ENCODE measurements at places on chromosomes 6 and 20.

GRCh38 chr20:9608639-9609340 lies 94.4 kb downstream of the LAMP5 start:
- no peak for DNase-seq

DNA sequence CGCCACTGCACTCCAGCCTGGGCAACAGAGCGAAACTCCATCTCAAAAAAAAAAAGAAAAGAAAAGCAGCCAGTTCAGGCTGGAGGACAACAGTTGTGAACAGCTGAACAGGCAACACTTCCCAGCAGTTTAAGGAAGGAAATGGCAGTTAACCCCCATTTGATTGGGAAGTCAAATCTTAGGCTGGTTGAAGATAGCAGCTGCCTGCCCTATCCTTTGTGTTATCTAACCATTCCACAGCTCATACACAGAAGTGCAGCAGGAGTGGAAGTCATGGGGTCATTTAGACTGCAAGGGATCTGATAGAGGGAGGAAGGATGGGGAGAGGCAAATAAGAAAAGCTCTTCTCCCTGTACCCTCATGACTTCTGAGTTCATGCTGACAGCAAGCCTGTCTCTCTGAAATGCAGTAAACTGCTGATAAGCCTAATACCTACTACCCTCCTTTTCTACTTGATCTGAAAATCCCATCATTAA lies 35.3 kb downstream of the KCTD20 start:
- DNase-seq, result no peak

- no peak for DNase-seq
Measured at GRCh38 chr6:122717350-122717749, 62.2 kb upstream of the FABP7 start.

- no peak for DNase-seq
Measured at GRCh38 chr6:154197196-154197860, 158.3 kb downstream of the OPRM1 start.

DNA sequence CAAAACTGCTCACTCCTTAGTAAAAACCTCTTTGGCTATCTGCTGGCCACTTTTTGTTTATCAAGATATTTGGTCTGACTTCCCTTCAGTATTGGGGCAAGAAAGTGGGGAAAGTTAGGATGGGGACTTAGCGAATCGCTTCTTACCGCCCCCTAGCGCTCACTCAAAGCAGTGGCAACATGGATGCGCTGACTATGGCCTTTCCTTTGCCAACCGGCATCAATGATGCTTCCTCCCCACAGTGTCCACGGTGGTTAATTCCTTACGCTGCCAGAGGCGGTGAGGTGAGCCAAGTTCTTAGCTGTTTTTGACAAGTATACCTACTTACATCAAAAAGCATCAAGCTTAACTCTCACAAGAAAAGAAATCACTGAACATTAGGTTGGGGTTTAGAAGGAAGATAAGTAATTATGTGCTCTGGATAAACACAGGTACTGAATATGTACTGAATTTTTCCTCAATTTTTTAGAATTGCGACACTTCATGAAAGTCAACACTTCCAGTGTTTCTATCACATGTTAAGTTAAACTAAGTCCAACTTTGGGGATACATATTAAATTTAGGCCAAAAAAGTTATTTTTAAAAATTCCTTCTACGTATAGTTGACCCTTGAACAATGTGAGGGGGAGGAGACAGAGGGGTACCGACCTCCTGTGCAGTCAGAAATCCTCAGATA lies 86.7 kb downstream of the GMDS start:
- no peak for DNase-seq

- no peak for DNase-seq
Measured at GRCh38 chr6:93398723-93399122, 20.6 kb downstream of the EPHA7 start.

GRCh38 chr6:21873562-21873961 lies 280.0 kb downstream of the SOX4 start:
- no peak for DNase-seq

- no peak for DNase-seq
Measured at GRCh38 chr6:53026526-53026925, 31.4 kb upstream of the GSTA4 start.

DNA sequence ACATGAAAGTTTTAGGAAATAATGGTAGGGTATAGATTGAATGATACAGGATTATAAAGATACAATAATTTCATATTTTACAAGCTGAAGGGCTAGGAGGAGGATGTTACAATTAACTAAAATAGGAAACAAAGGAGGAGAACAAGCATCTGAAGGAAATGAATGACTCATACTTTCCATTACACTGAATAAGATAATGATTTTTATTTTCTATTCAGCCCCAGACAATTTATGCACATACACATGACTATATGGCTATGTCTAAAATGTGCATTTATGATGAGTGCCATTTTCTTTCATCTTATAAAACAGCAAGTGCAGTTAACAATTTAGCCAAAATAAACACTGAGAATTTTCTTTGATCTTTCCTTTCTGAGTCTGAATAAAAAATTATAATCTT lies 994.6 kb upstream of the ADGRB3 start:
- DNase-seq, result no peak

GRCh38 chr20:43570496-43570895 lies 11.7 kb downstream of the SGK2 start:
- DNase-seq, result no peak
